ENCODE measurements at places on chromosomes 4 and X.

- DNase-seq, result no peak
Observed at GRCh38 chr4:1378559-1379231, 27.5 kb downstream of the NKX1-1 start.

DNA sequence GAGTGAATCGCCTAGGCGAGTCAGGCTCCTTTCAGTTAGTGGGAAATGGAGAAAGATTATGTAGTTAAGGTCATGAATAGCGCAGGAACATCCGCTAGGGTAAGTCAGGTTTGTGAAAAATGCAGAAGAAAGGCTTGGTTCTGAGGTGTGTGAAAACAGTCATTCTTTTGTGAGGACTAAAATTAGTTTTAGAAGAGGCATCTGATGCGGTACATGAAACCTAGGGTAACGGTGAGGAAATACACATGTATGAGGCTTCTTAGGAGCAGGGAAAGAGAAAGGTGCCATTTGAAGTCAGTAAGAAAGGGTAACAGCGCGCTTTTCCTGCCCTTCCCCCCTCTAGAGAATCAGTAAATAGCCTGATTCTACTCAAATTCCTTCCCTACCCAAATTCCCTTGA lies 570 bp upstream of the RNF128 start:
- no peak for DNase-seq

DNA sequence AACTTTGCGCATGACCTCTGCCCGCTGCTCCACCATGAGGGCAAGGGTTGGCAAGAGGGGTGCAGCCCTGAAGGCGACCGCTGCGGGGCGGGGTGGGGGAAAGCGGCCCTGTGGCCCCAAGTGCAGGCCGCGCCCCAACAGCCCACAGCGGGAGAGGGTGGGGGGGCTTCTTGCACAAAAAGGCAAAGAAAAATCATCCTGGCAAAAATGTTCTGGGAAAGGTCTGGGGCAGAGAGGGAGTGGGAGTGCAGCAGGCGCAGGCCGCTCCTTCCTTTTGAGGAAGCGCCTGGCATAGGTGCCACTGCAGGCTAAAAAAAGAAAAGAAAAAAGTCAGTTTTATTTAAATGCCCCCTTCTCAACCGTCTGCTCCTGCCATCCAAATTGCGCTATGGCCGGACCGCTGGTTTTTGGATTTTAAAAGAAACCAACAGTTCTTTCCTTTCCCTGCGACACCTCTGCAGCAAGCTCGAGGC lies 1.4 kb downstream of the ARX start:
- no peak for DNase-seq

DNA sequence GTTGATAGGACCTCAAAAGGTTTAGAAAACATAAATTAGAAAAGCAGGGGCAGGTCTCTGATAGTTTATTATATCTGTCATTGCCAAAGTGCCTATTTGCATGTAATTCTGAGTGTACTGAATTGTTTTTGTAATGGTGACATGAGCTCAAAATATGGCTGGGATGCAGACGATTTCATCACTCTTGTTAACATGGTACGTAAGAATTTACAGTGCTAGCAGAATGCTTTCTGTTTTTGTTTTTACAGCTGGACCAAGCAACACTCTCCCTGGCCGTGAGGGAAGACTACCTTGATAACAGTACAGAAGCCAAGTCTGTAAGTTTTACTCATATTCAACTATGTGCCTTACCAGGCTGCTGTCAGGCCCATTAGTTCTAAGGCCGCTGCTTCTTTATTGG lies 58.1 kb downstream of the PHEX start:
- no peak for DNase-seq

GRCh38 chr4:46980851-46981250 lies 12.5 kb downstream of the GABRA4 start:
- DNase-seq, result no peak

DNA sequence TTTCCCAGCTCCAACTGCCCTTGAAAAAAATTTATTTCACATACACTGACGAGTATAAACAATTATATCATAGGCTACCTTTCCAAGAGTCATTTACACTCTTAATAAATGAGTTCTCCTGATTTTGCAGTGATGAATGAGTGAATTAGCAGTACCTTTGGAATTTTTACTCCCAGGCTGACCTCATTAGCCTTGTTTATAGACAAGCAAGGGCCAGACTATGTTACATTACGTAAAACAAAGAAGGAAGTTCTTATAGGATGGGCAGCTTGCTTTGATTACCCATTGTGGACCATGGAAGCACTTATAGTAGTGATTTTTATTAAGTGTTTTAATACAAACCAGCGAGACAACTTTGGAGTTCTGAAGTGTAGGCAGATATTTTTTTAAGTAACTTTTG lies 112.9 kb upstream of the C1QTNF7 start:
- no peak for DNase-seq

- DNase-seq, result no peak
Observed at GRCh38 chr4:84483688-84484087, 15.4 kb downstream of the NKX6-1 start.

- DNase-seq, result no peak
Observed at GRCh38 chr4:152819026-152819645, 39.4 kb downstream of the ARFIP1 start.

DNA sequence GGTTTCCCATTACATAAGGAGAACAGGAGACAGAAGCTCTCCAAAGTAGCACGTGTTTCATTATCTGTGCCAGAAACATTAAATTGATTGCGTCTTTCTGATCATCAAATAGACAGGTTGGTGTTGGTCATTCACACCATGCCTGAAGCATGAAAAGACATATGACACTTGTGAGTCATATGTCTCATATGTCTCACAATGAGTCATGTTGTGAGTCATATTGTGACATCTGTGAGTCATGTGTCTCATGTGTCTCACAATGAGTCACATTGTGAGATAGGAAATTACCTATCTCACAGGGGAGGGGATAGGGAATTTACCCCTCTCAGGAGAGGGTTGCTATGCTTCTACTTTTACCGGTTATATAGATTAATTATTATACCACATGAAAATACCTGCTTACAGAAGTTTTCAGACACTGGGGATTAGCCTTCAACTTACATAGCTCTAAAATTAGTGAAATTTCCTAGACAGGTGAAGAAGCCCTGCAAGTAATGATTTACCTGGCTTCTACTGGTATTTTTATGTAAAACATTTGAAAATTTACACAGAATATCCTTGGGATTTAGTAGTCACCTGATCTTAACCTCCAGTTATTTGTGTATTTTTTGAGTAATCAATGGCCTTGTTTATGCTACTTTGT lies 80.8 kb downstream of the NPFFR2 start:
- no peak for DNase-seq

DNA sequence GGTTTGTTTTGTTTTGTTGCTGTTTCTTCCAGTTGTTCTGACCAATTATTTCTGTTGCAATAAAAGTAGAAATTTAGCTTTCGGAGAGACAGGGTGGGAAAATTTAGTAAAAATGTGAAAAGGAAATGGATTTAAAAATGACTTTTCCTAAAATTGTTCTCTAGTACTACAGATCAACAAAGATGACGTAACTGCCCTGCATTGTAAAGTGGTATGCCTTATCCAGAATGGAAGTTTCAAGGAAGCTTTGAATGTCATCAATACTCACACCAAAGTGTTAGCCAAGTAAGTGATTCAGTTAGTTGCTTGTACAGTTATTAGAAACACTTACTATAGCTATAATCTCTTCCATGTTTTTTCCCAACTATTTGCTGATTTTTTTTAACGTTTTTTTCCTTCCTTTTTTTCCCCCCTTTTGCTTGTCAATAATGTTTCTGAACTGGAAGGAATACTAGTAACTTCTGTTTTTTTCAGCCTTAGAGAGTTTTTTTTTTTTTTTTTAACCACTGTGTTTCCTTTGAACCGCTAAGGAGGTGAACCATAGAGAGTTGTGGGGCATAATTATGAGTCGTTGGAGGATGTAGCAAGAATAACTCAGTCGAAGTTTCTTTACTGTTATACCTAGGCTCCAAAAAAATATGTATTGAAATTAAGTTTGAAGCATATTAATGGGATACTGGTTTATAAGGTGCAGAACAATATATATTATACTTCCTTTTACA lies 2.2 kb downstream of the SRP72 start:
- DNase-seq, result no peak

DNA sequence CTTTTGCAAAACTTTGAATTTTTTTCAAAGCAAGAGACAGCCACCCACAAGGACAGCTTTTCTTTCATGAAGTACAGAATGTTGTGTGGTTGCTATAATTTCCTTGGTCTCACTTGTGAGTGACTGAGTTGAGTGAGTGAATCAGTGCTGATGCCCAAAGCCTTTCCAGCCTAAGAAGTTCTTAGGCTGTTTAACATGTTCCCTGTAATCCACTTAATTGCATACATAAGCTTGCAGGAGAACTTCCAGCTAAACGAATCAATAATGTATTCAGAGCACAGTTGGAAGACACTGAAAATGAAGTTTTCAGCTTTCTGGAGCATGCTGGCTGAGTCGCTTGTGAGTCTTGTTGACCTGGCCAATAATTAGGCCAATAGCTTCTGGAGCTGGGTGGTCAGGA lies 42.0 kb upstream of the GK2 start:
- DNase-seq, result peak; percentile 0

DNA sequence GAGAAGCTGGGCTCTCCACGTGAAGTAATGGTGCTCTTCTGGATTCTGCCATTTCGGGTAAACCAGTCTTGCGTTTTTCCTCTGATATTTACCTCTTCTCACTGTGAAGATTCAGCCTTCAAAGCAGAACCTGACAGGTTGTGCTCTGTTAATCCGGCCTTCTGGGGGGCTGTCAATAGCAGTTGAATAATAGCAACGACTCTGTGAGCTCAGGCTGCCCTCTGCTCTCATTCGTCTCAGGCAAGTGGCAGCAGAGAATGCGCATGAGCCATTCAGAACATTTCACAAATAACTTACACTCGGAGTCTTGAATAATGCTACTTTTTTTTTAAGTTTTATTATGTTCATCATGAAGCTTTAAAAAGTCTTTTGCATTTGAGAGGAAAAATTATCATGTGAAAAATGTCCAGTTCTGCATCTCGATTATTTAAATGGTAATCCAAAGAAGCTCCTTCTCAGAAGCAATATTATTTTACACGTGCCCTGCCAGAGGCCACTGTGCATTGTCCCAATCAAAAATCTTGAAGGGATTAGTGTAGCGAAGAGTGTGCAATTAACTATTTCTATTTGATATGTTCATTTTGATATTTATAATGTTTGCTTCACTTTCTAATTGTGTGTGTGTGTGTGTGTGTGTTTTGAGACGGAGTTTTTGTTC lies 354.2 kb upstream of the FAT1 start:
- no peak for DNase-seq

DNA sequence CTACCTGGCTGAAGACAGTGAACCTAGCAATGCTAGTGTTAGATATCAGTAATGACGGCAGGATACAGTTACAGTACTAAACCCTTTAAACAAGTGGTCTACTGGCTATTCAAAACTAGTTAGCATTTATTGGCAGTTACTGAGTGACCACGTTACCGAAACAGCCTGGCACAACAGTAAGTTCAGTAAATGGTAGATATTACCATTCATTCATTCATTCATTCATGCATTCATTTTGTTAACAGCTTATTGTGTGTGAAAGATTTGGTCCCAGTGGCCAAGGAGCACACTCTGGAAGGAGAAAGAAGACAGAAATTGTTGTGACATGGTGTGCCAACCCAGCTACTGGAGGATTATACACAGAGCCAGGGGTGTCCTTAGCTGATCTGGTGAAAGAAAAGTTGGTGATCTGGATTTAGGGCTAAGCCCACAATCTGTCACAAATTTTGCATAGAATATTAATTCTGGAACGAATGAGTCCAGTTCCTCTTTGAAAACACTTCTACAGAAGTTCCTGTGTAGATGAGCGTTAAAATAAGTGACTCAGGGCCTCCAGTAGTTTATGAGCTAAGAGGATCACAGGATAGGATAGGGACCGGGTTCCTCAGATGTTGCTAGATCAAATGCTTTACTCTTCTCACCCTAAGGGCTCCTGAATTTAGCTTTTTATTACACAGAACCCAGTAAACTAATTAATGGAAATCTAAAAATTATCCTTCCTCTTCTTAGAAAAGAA lies 179.1 kb downstream of the CBR4 start:
- DNase-seq, result no peak

DNA sequence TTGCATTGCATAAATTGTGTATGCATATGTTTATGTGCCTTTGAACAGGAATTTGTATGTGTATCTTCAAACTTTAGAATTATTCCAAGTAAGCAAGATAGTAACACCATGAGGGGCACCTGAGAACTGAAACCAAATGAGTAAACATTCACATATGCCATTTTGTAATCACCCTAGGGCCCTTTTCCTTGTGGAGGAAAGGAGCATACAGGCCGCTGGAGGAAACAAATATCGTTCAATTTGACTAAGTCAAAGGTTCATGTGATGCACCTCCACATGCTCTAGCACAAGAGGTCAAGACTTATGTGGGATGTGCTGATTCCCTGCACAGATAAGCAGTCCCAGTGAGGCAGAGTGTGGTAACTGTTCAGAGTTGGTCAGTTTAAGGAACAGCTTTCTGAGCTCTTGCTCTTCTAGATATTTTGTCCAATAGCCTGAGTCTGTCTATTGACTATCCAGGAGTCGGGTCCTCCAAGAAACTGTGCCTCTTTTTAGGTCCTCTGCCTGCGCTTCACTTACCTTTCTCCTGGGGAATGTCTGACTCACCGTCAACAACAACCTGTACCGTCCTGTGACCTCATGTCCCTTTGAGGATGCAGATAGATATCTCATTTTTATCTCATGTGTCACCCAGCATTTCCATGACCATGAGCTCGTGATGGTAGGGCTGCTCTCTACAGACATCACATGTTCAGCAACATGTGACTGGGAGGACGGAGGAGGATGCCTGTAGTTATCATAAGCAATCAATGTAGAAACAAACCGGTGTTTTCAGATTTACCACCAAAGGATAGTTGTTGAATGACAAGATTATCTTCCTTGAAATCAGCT lies 196.9 kb downstream of the NWD2 start:
- DNase-seq, result no peak

GRCh38 chrX:120452131-120452530 lies 17.0 kb downstream of the LAMP2 start:
- no peak for DNase-seq

DNA sequence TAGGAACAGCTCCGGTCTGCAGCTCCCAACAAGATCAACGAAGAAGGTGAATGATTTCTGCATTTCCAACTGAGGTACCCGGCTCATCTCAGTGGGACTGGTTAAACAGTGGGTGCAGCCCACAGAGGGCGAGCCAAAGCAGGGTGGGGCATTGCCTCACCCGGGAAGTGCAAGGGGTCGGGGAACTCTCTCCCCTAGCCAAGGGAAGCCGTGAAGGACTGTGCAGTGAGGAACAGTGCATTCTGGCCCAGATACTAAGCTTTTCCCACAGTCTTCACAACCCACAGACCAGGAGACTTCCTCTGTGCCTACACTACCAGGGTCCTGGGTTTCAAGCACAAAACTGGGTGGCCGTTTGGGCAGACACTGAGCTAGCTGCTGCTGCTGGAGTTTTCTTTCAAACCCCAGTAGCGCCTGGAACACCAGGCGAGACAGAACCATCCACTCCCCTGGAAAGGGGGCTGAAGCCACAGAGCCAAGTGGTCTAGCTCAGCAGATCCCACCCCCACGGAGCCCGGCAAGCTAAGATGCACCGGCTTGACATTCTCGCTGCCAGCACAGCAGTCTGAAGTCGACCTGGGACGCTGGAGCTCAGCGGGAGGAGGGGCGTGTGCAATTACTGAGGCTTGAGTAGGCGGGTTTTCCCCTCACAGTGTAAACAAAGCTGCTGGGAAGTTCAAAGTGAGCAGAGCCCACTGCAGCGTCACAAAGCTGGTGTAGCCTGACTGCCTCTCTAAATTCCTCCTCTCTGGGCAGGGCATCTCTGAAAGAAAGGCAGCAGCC lies 84.6 kb downstream of the THOC2 start:
- DNase-seq, result no peak
